ENCODE measurements at places on chromosomes 5 and 9.
A peak's percentile ranks its signal among the peaks of the same experiment; 100 is the strongest.

DNA sequence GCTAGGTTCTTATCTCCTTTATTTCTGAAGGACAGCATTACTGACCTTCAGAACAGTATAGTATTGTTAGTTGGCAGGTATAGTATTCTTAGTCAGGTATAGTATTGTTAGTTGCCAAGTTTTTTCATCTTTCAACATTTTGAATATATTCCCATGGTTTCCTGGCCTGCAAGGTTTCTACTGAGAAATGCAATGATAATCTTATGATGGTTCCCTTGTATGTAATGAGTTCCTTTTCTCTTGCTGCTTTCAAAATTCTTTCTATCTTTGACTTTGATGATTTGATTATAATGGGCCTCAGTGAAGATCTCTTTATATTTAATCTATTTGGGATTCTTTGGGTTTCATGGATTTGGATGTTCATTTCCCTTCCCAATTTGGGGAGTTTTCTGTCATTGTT is 12.4 kb upstream of the HSDL2 start:
- DNase-seq = no peak

DNA sequence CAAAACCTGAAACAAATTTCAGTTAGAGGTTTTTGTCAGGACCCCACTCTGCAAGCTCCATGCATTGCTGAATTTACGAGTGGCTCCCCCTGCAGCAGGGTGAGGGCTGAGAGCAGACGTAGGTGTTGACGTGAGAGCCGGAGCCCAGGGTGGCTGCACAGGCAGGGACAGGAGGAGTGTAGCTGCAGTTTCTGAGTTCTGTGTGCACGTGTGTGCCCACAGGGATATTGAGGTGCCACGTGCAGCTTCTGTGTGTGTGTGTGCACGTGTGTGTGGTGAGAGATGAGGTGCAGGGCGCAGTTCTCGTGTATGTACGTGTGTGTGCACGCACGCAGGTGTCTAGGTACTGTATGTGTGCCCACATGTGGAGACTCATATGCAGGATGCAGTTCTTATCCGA is 14.6 kb downstream of the PLEKHG4B start:
- DNase-seq = no peak

DNA sequence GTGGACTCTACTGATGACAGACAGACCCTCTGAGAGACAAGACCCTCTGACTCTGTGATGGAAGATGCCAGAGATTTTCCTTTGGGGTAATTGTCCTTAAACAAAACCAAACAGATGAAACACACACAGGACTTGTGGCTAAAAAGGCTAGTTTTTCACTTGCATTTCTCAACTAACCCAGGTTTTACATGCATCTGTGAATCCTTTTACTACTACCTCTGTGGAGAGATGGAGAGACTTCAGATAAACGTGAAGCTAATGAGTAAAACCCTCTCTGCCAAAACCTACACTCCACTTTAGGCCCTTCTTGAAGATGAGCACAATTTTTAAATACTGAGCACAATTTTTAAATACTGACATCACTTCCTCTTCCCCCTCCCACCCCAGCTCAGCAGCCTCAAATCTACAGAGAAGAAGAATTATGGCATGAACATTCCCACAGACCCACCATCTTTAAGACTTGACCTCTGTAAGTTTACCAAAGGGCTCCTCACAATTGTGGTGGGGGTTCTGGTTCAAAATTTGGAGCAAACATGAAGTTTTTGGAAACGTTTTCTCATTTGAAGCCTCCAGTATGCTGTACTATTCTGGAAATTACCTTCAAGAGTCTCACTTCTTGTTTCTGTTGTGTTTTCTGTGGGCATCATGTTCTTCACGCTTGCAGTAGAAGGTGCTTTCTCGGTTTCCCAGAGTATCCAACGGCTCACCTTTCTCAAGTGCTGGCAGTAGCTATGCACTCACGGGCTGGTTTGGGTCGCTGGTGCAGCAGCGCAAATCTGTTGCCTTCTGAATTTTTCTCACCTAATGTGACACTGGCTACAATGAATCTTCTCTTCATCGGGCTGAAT is 42.7 kb downstream of the ACER2 start:
- DNase-seq = no peak

DNA sequence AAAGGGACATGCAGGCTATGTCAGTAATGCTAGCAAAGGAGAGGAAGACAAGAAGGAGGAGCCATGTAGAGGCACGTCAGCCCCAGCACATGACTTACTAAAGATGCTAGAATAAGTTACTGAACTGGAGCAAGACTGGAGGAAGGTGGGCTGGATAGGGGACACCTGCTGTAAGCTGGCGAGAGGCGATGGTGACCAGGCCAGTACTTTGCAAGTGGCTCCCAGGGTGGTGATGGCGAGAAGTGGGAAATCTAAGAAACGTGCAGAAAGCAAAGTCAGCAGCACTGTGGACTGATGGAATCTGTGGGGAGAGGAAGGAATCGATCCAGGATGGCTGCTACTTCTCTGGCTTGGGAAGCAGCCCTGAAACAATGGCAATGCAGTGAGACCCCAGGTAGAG is 617.1 kb upstream of the ADAMTS16 start:
- DNase-seq = no peak

- DNase-seq = no peak
These were observed 42.1 kb upstream of the STXBP1 start for GRCh38 chr9:127569886-127570401.

GRCh38 chr5:103232393-103232999 is 26.1 kb upstream of the MACIR start:
- peak; percentile 22 for DNase-seq

GRCh38 chr9:38181866-38182265 is 112.8 kb upstream of the SHB start:
- DNase-seq = no peak

GRCh38 chr9:7963026-7963425 is 163.4 kb upstream of the DMAC1 start:
- no peak for DNase-seq

DNA sequence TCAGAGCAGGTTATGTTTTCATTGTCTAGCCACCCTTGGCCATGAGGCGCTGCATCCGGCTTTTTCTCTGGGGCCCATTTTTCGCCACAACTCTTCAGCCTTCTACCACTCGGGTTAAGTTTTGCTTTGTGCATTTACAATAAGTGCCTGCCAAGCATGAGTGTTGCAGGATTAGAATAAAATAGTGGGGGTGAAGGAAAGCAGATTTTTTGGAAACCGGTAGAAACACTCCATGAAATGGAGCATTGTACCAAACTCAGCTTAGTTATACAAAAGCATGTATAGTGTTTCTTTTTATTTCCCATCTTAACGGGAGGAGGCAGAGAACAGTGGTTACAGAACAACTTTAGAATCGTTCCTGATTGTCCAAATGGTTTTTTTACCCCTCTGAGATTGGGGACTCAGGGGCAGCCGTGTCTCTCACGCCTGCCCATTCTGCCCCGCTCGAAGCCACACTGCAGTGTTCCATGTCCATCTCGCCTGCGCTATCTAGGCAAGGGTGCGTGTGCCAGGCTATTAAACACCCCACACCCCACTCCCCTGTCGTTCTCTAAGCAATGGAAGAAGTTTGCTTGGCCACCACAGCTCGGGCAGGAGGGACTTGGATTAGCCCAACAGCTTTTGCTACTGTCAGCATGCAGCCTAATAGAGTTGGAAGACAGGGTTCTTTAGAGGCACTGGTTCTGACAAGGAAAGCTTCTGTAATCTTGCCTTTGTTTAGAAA is 268.8 kb upstream of the WWC1 start:
- no peak for DNase-seq

DNA sequence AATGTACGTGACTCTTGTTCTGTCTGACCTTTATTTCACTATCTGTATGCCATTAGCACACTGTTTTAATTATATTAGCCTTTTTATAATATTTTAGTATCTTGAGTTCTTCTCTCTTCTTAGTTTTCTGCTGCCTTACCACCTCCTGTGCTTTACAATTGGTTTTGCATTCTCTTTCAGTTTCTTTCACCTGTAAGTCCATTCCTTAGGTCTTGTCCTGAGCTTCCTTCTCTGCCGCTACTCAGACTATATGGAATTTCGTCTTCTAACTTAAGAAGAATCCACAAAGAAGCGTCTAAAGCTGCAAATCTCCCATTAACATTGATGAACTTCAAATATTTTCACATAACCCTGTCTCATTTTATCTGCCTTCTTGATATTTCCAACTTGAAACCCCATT is 642.9 kb downstream of the MAT2B start:
- no peak for DNase-seq

GRCh38 chr5:87872986-87873385 is 395.7 kb downstream of the TMEM161B start:
- no peak for DNase-seq

- DNase-seq = peak; percentile 90
These were observed 8.5 kb upstream of the ANGPTL2 start for GRCh38 chr9:127130661-127131538.

DNA sequence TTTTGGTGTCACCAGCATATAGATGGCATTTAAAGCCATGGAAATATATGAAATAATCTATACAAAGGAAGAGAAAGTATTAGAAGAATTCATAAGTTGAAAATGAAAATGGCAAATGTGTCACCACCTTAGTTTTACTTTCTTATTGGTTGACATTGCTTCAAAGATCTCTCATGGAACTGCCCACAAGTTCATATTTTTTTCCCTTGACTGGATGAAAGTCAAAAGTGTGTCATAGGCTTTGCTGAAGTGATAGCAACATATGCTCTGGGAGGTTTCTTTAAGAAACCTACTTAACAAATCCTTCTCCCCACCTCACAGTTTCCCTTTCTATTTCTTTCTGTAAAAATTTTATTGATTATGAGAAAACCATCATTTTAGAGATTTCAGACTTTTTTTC is 127.2 kb downstream of the VPS13A start:
- no peak for DNase-seq

GRCh38 chr9:35967042-35967441 is 9.1 kb upstream of the OR2S2 start:
- DNase-seq = no peak

- no peak for DNase-seq
These were observed 26.8 kb upstream of the MVB12B start for GRCh38 chr9:126299706-126300276.

DNA sequence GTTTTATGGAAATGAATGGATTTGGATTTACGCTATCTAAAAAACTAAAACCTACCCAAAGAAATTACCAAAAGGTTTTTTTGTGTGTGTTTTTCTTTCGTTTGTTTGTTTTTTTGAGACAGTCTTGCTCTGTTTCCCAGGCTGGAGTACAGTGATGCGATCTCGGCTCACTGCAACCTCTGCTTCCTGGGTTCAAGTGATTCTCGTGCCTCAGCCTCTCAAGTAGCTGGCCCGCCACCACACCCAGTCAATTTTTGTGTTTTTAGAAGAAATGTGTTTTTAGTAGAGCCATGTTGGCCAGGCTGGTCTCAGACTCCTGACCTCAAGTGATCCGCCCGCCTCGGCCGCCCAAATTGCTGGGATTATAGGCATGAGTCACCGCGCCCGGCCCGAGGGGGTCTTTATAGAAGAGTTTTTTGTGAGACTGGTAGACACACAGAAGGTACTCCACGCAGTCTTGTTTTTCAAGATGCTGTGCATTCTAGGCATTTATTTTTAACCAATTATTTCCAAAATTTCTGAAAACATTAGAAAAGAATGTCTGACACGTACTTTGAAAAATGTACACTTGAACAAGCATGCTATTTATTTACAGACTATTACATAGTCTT is 75.7 kb downstream of the NR6A1 start:
- DNase-seq = no peak

GRCh38 chr5:75168026-75168735 is 68.5 kb downstream of the ANKRD31 start:
- no peak for DNase-seq

- DNase-seq = no peak
These were observed 38.9 kb downstream of the MTMR12 start for GRCh38 chr5:32273821-32274220.

GRCh38 chr9:81687521-81688261 is 1.7 kb downstream of the TLE1 start:
- no peak for DNase-seq

- DNase-seq = no peak
These were observed 111.7 kb upstream of the PCAT7 start for GRCh38 chr9:94443032-94443722.

DNA sequence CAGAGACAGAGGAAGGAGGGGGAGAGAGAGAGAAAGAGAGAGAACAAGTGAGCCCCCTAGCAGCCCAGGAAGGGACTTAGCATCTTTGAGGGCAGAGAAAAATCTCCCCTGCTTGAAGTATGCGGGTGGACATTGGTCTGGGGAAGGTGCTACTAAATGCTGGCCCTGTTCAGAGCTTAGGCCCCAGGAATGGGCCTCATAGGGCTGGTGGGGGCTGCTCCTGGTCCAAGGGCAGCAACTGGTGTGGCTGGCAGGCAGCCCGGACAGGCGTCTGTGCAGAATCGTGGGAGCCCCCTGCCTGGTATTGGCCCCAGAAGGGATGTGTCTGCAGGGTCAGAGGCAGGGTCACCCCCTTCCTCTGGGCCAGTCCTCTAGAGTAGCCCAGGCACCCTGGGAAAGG is 47.8 kb upstream of the SUSD3 start:
- no peak for DNase-seq

- no peak for DNase-seq
These were observed 47.5 kb downstream of the NEURL1B start for GRCh38 chr5:172688349-172689217.

DNA sequence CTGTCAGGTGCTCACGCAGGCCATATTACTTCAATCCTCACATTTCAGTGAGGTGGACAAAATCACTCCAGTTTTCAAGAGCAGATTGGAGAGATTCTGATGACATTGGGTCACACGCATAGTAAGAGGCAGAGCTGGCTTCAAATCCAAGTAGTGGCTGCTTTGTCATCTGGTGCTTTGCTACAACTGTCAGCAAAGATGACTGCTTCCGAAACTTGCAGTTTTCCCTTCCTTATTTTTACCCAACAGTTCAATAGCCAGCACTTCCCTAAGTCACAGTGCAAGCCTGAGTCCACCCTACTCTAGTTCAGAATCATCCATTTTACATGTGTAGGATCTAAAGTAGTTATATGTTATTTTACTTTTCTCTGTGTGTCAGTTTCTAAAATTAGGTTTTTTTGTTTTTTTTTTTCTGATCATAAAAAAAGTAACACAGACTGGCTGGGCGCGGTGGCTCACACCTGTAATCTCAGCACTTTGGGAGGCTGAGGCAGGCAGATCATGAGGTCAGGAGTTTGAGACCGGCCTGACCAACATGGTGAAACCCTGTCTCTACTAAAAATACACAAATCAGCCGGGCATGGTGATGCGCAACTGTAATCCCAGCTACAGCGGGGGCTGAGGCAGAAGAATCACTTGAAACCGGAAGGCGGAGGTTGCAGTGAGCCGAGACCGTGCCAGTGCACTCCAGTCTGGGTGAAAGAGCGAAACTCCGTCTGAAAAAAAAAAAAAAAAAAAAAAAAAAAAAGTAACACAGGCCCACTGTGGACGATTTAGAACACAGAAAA is 49.6 kb downstream of the ANKDD1B start:
- no peak for DNase-seq

- DNase-seq = no peak
These were observed 388.3 kb downstream of the NR2F1-AS1 start for GRCh38 chr5:93192683-93193082.

GRCh38 chr9:134033516-134034214 is 8.4 kb downstream of the BRD3OS start:
- DNase-seq = no peak

DNA sequence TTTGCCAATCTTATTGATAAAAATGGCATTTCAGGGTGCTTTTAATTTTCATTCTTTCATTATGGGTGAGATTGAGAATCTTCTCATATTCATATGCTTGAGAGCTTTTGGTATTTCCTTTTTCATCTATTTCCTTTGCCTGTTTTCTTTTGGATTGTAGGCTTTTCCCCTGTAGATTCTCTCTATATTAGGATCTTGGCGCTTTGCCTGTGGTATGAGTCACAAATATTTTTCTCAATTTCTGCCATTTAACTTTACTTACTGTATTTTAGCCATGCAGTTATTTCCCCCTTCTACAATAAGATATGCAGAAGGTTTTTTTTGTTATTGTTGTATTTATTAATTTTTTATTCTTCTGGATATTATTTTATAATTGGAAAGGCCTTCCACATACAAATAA is 21.5 kb upstream of the KLF9 start:
- peak; percentile 69 for DNase-seq

All from astrocyte of the cerebellum (primary cell).